ENCODE measurements at places on chromosomes 7 and 10.

DNA sequence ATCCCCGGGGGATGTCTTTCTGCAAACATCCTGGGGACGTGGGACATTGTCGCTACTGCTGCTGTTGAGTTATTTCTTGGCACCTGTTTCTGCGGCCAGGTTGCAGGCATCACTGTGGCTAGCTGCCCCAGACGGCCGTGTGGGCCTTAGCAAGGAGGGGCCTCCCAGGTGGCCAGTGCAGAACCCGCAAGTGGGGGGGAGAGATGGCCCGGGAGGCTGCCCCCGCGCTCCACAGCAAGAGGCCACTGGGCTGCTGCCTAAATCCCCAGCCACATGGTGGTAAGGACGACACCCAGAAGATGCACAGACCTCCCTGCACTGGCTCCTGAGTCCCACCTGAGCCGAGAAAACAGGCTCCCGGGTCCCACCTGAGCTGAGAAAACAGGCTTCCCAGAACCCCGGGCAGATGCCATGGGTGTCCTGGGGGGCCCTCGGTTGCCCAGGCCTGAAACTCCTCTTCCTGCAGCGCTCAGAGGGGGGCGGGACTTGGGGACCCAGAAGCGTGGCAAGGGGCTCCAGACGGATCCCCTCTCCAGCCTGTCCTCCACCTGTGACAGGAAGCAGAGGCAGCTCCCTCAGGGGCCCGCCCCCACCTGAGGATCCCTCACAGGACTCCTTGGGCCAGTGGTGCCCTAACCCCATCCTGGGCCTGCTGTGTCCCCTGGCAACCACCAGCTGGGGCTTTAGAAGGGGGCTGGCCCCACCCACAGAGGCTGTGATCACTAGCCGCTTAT, 952 bp upstream of the MAFK start:
- H3K4me1 ChIP-seq: peaks cover 30% of the 10 kb centered on the region
- H3K27me3 ChIP-seq: no peaks in the 10 kb centered on the region
- DNase-seq: no peak
- H3K36me3 ChIP-seq: no peaks in the 10 kb centered on the region
- peak overlapping the region; percentile 86 for H3K4me3 ChIP-seq

- no peaks in the 10 kb centered on the region for H3K27me3 ChIP-seq
- H3K4me3 ChIP-seq: no peak overlapping the region
- DNase-seq: no peak
- no peaks in the 10 kb centered on the region for H3K4me1 ChIP-seq
Measured at GRCh38 chr7:117072620-117073118, 119.4 kb downstream of the ST7 start.

GRCh38 chr7:100914208-100914878, 18.7 kb upstream of the ACHE start:
- DNase-seq: no peak
- H3K4me3 ChIP-seq: no peak overlapping the region
- H3K27ac ChIP-seq: no peak overlapping the region
- H3K27me3 ChIP-seq: no peaks in the 10 kb centered on the region
- no peaks in the 10 kb centered on the region for H3K4me1 ChIP-seq
- H3K36me3 ChIP-seq: no peaks in the 10 kb centered on the region

- no peak overlapping the region for H3K4me3 ChIP-seq
- no peaks in the 10 kb centered on the region for H3K36me3 ChIP-seq
- DNase-seq: no peak
- H3K27ac ChIP-seq: no peak overlapping the region
- H3K4me1 ChIP-seq: peaks cover 8% of the 10 kb centered on the region
- H3K27me3 ChIP-seq: peaks cover 100% of the 10 kb centered on the region
Measured at GRCh38 chr10:117159390-117159789, 21.3 kb upstream of the VAX1 start.

DNA sequence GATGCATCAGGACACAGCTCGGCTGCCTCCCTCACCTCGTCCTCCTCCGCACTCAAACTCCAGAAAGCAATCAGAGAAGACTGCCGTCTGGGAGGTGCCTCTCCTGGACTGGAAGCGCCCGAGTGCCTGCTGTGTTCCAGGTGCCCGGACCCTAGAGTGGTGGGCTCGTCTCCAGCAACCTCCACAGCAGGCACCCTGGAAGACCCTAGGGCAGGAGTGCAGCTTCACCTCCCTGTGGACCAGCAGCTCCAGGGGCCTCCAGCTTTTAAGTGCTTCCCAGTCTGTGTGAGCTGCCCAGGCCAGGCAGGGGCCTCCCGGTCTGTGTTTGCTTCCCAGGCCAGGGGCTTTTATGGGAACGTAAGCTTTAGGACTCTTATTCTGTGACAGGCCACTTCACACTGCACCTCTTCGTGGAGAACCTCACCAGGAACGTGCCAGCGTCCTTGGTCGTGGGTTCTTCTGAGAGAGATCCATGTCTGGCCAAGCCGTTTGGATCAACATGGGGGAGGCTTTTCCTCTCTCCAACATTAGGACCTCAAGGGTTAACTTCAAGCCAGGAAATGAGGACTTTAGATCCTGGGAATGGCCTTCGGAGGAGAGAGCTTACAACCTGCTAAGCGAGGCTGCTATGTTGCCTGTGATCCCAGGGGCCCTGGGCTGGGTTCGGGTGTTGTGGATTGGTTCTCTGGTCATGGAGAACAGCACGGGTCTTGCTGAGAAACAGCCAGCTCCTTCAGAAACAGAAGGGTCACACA, 5.9 kb upstream of the PWWP2B start:
- H3K27me3 ChIP-seq: no peaks in the 10 kb centered on the region
- no peak overlapping the region for H3K27ac ChIP-seq
- H3K4me1 ChIP-seq: no peaks in the 10 kb centered on the region
- no peak for DNase-seq
- no peaks in the 10 kb centered on the region for H3K36me3 ChIP-seq

GRCh38 chr10:71512761-71513539, 116.2 kb downstream of the CDH23 start:
- DNase-seq: no peak
- H3K27ac ChIP-seq: no peak overlapping the region
- H3K4me3 ChIP-seq: no peak overlapping the region
- H3K4me1 ChIP-seq: no peaks in the 10 kb centered on the region

- no peaks in the 10 kb centered on the region for H3K4me1 ChIP-seq
- no peaks in the 10 kb centered on the region for H3K36me3 ChIP-seq
- no peak for DNase-seq
Measured at GRCh38 chr7:158251061-158251965, 336.3 kb downstream of the PTPRN2 start.

Measured in tibial nerve (tissue), 4 donors.